ENCODE measurements at places on chromosomes 11 and 22.

- DNase-seq: no peak
Observed at GRCh38 chr22:50367778-50368500, 24.8 kb downstream of the PPP6R2 start.

- no peak for DNase-seq
Observed at GRCh38 chr11:32079553-32079952, 11.3 kb upstream of the RCN1 start.

DNA sequence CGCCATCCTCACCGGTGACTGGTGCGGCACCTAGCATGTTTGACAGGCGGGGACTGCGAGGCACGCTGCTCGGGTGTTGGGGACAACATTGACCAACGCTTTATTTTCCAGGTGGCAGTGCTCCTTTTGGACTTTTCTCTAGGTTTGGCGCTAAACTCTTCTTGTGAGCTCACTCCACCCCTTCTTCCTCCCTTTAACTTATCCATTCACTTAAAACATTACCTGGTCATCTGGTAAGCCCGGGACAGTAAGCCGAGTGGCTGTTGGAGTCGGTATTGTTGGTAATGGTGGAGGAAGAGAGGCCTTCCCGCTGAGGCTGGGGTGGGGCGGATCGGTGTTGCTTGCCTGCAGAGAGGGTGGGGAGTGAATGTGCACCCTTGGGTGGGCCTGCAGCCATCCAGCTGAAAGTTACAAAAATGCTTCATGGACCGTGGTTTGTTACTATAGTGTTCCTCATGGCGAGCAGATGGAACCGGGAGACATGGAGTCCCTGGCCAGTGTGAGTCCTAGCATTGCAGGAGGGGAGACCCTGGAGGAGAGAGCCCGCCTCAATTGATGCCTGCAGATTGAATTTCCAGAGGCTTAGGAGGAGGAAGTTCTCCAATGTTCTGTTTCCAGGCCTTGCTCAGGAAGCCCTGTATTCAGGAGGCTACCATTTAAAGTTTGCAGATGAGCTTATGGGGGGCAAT lies 1.1 kb downstream of the NEAT1 start:
- no peak for DNase-seq

DNA sequence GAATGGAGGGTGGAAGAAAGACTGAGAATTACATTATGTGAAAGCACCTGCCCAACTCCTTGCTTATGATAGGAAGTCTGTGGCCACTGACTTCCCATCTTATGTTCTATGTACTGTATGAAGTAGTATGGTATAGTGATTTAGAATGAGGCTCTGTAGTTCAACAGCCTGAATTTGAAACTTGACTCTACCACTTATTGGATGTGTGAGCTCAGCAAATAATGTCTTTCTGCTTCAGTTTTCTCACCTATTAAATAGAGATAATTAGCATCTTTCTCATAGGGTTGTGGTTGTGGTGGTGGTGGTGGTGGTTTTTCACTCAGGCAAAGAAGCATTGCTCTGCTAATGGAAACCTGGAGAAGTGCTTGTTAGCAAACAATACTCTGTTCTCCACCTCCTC lies 121.6 kb downstream of the PAX6 start:
- no peak for DNase-seq

- DNase-seq: no peak
Observed at GRCh38 chr11:76284161-76284560, 77.9 kb upstream of the WNT11 start.

- peak; percentile 32 for DNase-seq
Observed at GRCh38 chr11:64092111-64092760, 56.5 kb downstream of the FLRT1 start.

- DNase-seq: no peak
Observed at GRCh38 chr11:34986883-34987520, 70.6 kb downstream of the PDHX start.

DNA sequence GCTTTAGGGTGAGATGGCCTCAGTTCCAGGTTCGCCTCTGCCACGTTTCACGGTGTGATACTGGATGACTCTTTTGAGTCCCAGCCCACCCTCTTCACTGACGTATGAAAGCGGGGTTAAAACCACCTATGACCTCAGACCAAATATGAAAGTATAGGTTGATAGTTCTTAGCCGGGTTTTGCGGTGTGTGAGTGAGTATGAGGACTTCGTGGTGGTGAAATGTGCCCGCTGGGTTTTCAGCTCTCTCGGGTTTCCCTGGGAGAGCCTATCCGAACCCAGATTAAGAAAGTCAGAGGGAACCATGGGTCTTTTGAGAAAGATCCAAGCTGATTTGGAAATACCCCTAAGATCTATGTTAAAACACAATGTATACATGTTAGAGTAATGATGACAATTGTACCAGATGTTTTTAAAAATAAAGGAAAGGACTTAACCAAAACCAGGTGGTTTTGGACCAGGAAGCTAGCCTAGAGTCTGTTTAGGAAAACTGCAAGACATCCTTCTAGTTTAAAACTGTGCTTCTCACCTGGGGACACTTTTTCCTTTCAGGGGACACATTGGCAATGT lies 25.8 kb upstream of the ST3GAL4 start:
- DNase-seq: no peak

GRCh38 chr11:2677127-2677526 lies 22.7 kb downstream of the KCNQ1OT1 start:
- no peak for DNase-seq

GRCh38 chr11:104734998-104735397 lies 163.3 kb downstream of the CASP12 start:
- DNase-seq: no peak

DNA sequence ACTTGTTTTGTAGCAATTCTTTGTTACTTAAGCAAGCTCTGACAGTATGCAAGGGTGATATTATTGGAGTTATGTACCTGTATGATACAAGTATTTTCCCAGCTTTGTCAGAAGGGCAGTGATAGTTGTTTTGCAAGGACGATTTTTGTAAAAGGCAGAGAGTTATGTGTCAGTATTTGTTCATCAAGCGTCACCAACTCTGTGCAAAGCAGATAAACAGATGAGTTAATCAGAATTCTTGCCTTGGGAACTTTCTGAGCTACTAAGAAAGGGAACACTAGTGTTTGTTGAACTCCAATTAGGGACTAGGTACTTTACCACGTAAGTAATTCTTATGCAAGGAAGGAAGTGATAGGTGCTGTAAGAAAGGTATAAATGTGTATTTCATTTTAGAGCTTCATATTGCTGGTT lies 1.4 kb downstream of the USP47 start:
- no peak for DNase-seq

DNA sequence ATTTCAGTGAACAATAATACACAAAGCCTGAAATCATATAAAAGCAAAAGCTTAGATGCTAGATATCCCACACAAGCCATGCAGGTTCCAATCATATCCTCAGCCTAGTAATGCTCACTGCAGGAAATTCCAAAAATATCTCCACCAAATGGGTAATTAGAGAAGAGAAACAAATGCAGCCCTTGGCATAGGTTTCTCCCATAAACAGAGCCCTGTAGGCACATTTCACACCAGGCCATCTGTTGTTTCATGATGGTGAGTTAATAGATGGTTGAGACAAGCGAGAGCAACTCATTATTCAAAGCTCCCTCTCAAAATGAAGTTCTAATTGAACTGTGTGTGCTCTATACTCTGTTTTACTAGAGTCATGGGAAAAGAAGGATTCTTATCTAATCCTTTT lies 154.6 kb upstream of the TRPC6 start:
- peak; percentile 9 for DNase-seq

GRCh38 chr11:31797190-31798056 lies 13.7 kb downstream of the PAX6 start:
- DNase-seq: no peak

DNA sequence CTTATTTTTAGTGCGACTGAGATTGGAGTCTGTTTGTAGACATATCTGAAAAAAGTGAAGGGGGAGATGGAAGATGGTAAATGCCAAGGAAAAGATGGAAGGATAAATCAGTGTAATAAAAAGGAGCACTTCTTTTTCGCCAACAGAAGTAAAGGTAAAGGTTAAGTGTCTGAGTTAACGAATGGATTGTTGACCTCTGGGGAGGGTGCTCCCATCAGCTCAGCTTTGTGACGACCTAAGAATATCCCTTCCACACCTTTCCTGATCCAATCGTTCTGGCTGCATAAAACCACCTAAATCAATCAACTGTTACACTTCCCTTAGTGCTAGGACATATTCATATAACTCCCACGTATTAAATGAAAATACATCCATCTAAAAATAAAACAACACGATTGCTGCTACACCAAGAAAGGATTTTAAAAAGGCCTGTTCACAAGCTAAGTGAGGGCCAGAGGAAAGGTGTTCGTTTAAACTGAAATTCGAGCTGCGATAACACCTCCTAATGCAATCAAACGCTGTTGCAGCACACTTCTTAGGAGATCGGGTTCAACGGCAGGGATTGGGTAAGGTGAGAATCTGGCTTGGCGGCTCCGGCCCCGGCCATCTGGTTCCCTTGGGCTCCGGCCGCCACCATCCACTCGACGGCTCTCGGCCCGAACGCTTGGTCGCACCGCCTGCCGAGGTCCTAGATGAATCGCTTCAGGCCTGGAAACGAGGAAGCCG lies 658 bp downstream of the C11orf71 start:
- no peak for DNase-seq

GRCh38 chr11:65366340-65366773 lies 11.8 kb downstream of the TIGD3 start:
- no peak for DNase-seq

DNA sequence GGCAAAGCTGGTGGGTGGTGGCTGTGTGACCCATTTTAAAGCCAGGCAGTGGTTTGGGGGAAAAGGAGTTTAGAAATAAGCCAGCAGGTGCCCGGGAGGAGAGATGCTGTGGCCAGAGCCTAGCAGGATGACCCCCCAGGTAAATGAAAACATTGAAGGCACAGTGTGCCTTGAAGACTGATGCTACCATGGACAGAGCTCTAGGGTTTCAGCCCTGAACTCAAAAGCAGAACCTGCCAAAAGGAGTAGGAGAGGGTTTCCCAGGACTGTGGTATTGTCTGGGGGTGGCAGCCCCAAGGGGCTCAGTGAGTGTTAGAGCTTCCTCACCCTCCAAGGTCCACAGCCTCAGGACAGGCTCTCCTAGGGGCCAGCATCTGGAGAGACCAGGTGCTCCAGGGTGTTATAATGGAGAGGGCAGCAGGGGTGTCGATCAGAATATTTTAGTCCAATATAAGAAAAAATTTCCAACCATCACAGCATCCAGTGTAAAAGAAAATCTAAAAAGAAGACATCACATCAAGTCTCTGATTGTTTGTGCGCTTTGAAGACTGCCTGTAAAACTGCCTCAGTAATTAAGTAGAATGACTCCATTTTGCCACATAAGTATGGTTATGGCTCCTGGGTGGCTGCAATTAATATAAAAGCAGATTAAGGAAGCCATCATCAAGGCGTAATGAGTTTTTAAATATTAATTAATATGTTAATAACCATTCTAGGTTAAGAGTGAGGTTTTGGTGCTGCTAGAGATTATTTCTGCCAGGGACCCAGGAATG lies 88.6 kb upstream of the LMO1 start:
- DNase-seq: no peak

DNA sequence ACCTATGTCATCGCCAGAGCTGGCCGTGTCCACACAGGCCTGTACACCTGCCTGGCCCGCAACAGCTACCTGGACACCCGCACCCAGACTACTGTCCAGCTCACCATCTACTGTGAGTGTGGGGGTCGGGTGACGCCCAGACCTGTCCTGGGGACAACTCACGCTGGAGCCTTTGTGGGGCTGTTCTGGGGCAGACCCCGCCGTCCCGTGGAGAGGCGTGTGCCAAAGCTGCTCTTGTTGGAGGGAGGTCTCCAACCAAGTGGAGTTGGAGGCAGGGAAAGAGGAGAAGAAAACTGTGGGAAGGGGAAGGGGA lies 4.3 kb downstream of the VSIG10L2 start:
- no peak for DNase-seq

GRCh38 chr22:46561435-46561905 lies 24.1 kb upstream of the CELSR1 start:
- no peak for DNase-seq

- peak; percentile 19 for DNase-seq
Observed at GRCh38 chr11:34632105-34632791, 11.4 kb downstream of the EHF start.

DNA sequence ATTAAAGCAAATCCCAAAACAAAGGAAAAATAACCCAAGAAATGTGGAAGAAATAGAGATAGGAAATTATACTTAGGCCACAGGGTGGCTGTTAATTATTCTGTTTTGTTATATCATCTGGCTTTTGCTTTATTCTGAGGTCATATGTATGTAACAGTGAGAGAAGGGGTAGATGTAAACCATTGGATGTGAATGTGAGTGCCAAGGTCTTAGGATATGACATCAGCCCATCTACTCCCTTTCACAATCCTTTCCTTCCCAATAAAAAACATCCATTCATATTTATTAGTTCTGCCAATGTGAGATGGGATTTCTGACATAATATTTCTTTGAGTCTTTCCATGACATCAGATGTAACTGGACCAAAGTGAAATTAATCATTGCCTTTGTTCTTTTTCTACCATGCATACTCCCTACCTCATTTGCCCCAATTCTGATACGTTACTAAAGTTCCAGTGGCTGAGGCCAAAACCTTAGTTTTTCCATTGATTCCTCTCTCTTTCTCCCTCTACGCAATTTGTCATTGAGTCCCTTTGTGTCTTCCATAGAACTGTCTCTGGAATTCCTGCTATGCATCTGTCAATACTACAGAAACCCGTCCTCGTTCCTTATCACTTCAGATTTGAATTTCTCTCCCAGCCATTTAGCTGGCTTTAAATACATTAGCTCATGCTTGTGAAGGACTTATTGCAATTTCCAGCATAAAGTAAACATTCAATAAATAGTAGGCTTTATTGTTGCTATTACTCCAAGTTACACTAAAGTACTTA lies 170.3 kb downstream of the ARHGAP42 start:
- no peak for DNase-seq

- no peak for DNase-seq
Observed at GRCh38 chr22:42360348-42360747, 71.9 kb downstream of the NFAM1 start.

GRCh38 chr11:67044496-67044895 lies 12.2 kb upstream of the RHOD start:
- no peak for DNase-seq

- no peak for DNase-seq
Observed at GRCh38 chr11:76682684-76683083, 12.1 kb upstream of the LRRC32 start.

- no peak for DNase-seq
Observed at GRCh38 chr11:55357560-55358184, 10.1 kb upstream of the OR4A15 start.

DNA sequence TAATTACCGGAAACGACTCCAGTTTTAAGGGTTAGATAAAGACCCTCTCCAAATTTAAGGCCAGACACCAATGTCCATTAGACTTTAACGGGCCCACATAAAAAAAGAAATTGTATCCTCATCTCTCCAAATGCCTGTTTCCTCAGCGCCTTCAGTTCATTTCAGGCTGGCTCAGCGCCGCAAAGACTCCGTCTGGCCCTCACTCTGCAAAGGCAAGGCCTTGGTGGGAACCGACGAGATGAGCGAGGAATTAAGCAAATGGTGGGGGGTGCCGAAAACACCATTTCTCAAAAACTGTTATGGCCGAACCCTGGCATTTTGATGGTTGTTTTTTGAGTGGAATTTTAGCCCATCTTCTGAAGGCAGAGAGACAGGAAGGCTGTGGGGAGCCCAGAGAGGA lies 15.7 kb downstream of the MN1 start:
- DNase-seq: no peak
